Activated gamma-delta T cell treated with Interleukin-2 at 50 U/mL for 16 hours (primary cell): ENCODE measurements at places on chromosomes 3 and 15.
A peak's percentile ranks its signal among the peaks of the same experiment; 100 is the strongest.

DNA sequence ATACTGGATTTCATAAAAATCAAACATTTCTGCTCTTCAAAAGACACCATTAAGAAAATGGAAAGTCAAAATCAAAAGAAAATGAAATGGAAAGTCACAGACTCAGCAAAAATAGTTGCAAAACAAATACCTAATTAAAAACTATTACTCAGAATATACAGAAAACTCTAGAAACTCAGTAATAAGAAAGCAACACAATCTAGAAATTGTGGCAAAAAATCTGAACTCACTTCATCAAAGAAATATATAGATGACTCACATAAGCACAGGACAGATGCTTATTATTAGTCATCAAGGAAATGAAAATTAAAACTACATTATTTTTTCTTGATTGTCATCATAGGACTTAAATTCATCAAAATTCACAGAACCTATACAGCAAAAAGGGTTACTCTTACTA is 430.0 kb downstream of the SHQ1 start:
- no peak for DNase-seq

- DNase-seq: no peak
Measured at GRCh38 chr3:138078901-138079344, 36.5 kb downstream of the DZIP1L start.

DNA sequence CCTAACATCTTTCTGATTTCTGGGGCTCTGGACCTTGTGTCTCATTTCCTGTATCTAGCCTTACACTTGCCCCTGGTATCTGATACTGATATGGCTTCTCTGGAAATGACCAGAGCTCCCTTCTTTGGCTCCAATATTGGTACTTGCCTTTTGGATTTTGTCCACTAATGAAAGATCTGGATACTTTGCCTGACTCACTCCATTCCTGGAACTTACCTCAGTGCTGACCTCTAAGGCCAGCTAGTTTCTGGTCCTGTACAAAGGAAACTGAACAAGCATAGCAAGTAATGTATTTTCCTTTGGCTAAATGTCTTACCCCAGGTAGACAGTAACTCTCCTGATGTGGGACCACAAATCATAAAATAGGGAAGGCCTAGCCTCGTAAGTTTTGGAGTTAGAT is 93.8 kb upstream of the SLC4A7 start:
- no peak for DNase-seq

DNA sequence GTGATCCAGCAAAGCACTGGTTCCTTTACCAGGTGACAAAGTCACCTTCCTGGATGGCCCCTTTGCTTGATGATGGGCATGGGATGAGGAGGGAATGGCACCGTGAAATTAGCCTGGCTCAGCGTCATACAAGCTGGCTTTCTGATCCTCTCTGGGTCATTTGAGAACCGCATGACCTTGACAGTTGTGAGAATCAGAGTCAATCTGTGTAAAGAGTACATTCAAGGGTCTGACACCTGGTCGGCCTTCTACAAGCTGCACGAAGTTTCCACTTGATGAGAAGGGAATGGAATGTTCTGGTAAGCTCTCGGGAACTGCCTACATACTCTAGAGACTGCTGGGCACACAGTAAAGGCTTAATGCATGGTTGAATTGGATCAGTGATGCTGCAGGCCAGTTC is 319.8 kb upstream of the TLE3 start:
- DNase-seq: no peak

GRCh38 chr3:37481982-37482381 is 307.6 kb upstream of the LRRFIP2 start:
- no peak for DNase-seq

GRCh38 chr3:55484801-55485791 is 2.0 kb downstream of the WNT5A start:
- no peak for DNase-seq

- DNase-seq: no peak
Measured at GRCh38 chr15:51311510-51311909, 26.9 kb downstream of the CYP19A1 start.

DNA sequence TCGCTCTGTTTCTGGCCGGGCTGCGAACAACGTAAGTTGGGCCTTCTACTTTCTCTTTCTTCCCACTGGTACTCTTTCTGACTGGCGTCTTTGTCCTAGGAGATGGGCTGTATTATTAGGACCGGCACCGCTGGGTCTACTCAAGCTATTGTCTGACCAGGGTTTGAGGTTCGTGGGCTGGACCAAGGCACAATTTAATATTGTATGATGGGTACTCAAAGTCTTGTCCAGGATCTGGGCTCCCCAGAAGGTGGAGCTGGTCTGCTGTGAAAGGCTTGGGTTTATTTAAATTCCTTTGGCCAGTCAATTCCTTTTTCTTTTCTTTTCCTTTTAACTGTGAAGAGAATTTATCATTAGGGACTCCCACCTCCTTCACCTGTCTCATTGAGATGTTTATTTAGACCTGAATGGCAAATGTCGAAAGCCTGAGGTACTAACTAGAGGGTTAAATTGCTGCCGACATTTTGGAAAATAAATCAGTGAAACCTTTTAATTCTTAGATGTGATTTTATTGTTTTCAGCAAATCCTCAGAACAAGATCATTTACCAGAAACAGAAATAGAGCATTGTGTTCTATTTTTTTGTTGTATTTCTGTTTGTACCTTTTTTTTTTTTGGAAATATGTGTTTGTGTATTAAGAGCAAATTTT is 410 bp downstream of the LRRC49 start:
- DNase-seq: no peak

DNA sequence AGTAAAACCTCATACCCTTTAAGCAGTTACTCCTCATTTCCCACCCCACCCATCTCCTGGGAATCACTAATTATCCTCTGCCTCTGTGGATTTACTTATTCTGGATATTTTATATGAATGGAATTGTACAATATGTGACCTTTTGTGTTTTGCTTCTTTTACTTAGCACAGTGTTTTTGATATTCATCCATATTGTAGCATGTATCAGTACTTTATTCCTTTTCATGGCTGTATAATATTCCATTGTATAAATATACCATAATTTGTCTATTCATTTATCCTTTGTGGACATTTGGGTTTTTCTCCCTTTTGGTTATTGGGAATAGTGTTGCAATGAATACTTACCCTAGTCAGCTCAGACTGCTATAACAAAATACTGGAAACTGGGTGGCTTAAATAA is 39.2 kb downstream of the SH3GL3 start:
- DNase-seq: no peak

- no peak for DNase-seq
Measured at GRCh38 chr3:105274958-105275357, 91.8 kb upstream of the ALCAM start.

GRCh38 chr15:37929238-37929637 is 5.2 kb upstream of the TMCO5A start:
- no peak for DNase-seq

- DNase-seq: no peak
Measured at GRCh38 chr3:144384241-144384979, 412.8 kb downstream of the DIPK2A start.

- peak; percentile 31 for DNase-seq
Measured at GRCh38 chr3:122975163-122975923, 52.2 kb downstream of the SEMA5B start.

DNA sequence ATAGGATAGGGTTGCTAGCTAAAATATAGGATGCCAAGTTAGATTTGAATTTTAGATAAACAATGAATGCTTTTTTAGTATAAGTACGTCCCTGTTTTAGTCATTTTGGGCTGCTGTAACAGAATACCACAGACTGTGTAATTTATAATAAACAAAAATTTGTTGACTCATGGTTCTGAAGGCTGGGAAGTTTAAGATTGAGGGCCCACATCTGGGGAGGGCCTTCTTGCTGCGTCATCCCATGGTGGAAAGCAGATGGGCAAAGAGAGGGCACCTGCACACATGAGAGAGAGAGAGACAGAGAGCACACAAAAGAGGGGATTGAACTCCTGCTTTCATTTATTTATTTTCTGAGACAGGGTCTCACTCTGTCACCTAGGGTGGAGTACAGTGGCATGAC is 246.5 kb downstream of the EPHB1 start:
- DNase-seq: no peak

GRCh38 chr15:31100738-31101137 is 787 bp downstream of the TRPM1 start:
- no peak for DNase-seq

DNA sequence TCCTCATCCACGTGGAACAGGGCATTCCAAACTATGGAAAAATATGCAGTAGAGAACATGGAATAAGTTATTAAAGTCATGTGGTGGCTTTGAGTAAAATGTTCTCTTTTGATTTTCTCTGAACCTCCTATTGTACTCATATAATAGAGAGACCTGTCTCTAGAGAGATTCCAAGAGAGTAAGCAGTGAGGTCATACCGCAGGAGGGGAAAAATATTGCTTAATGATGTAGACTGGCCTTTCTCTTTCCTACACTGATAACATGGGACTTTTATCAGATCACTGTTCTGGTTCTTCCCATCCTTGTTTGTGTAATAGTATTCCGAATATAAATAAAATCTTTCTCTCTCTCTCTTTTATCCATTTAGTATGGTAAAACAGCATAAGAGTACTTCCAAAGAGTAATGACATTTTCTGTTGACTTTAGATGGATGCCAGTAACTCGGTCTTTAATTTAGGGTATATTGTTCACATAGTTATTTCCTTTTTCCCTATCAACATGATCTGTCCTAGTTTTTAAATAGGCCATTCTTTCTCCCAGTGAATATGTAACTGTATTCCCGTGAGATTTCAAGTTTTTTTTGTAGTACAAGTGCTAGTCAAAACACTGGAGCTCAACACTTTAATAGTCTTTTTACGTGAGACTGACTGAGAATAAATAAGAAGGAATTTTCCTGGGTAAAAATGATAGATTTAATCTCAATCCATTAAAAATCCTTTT is 814.0 kb upstream of the LMCD1 start:
- no peak for DNase-seq

- DNase-seq: no peak
Measured at GRCh38 chr15:32838338-32838737, 120.5 kb downstream of the GREM1 start.

DNA sequence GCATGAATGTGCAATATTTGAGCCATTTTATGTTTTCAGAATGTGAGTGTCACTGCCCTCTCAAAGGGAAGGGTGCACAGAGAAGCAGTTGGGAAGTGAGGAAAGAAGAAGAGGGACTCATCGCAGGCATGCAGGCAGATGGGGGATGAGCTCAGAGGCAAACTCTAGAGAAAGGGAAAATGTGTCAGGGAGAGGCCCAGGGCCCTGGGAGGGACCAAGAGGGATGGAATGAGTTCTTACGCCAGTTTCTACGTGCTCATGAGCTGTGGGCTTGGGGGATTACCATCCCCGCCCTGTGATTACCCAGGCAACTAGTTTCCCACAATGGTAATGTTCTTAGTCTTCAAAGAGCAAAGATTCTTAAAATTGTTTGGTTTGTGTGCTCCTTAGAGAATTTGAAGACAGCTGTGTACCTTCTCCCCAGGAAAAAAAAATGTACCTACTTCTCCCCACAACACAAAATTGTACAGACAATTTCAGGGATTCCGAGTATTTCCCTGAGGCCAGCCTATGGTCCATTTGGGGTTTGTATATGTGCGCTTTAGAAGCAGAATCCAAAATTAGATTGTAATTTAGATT is 17.8 kb downstream of the GCSAM start:
- DNase-seq: no peak

DNA sequence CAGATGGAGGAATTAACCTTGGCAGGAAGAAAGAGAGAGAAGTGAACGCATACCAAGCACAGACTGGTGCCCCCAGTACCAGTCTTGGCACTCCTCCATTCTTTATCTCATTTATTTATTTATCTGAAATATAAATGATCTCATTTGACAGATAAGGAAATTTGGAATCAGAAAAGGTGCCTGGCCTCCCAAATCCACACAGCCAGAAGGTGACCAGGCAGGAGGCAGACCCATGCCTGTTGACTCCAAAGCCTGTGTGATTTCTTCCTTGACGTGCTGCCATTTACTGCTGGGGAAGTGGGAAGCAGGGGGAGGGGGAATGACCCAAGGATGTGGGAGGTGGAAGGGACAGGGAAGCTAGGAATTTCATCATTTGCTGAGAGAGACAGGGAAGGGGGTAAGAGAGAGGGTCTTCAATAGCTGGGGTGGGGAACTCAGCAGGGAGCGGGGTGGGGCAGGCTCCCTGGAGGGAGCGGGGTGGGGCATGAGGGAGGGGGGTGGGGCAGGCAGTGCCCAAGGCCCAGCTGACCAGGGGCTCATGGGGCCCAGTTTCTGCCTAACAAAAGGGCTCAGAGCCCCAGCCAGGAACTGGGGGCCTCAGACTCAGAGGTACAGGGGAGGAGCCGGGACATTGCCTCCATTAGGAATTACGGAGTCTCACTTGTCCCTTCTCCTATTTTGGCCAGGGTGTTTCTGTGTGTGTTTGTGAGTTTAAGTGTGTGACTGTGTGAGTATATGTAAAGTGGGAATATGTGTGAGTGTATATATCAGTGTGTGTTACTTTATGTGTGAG is 63.0 kb downstream of the MINAR1 start:
- no peak for DNase-seq

DNA sequence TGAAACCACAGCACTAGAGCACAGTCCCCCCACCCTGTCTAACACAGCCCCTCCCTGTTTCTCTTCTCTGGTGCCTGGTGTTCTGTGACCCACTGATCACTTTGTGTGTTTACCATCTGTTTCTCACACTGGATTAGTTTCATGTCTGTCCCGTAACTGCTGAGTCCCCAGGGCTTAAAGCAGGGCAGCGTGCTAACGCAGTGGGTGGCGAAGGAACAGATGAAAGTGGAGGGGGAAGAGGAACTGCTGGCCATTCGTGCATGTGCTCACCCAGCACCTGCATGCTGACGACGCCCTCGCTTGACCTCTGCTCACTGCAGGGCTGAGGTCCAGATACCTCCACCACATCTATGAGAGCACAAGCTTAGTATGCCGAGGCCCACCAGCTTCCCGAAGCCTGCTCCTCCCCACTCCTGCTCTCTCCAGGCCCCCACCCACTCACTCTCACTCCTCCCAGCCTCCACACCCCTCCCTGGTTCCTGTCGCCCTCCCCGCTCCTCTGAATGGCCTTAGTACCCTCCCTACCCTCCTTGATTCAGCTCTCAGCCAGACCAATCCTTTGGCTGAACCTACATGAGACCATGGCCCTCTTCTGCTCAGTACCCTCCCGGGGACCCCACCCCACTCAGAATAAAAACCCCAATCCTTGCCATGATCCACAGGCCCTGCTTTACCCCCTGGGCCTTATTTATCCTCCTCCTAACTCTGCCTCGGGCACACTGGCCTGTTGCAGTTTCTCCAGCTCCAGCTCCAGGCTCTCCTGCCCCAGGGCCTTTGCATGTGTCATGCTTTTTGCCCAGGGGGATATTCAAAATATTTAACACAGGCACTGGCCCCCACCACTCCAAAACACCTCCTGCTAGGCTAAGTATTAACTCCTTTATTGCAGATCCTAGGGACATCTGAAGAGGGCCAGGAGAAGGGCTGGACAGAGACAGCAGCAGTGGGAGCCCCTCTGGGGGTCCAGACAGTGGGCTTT is 15.1 kb upstream of the IQSEC1 start:
- no peak for DNase-seq

- no peak for DNase-seq
Measured at GRCh38 chr3:182117583-182117982, 405.9 kb downstream of the SOX2 start.

GRCh38 chr3:157384491-157384890 is 52.2 kb upstream of the PTX3 start:
- no peak for DNase-seq
